ENCODE measurements at places on chromosomes 12 and 14.

- peak; percentile 72 for DNase-seq
Observed at GRCh38 chr12:11697670-11698387, 48.4 kb downstream of the ETV6 start.

DNA sequence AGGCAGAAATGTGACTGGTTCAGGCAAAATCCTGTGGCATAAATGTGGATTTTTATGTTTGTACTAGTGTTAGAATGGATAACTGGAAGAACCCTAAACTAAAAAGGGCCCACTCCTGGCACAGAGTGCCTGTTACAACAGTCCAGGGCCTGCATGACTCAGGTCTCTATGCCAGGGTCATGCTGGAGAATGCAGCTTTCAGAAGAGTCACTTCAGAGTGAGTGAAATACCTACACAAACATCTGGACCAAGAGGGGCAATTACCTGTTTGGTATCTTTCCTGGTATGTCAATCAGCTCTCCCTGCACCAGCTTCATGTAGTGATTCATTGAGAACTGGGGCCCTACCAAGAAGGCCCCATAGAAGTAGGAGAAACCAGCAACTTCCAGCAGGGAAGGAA lies 10.0 kb downstream of the EMG1 start:
- DNase-seq, result no peak

GRCh38 chr12:23757541-23757962 lies 191.9 kb downstream of the SOX5 start:
- DNase-seq, result no peak

DNA sequence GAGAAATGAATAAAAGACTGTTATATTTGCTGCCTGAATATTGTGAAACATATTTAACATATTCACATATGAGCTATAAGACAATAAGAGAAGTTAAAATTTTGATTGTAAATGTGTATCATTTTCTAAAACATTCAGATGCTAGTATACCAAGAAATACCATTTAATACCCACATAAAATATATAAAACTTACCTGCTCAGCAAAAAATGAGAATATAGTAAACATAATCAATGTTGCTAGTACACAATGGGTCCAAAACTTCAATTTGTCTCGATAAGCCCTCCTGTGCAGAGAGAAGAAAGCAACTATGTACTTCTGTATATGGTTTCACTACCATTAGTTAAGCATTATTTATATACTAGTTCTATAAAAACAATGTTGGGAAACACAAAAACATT lies 9.6 kb upstream of the SYCP3 start:
- no peak for DNase-seq

DNA sequence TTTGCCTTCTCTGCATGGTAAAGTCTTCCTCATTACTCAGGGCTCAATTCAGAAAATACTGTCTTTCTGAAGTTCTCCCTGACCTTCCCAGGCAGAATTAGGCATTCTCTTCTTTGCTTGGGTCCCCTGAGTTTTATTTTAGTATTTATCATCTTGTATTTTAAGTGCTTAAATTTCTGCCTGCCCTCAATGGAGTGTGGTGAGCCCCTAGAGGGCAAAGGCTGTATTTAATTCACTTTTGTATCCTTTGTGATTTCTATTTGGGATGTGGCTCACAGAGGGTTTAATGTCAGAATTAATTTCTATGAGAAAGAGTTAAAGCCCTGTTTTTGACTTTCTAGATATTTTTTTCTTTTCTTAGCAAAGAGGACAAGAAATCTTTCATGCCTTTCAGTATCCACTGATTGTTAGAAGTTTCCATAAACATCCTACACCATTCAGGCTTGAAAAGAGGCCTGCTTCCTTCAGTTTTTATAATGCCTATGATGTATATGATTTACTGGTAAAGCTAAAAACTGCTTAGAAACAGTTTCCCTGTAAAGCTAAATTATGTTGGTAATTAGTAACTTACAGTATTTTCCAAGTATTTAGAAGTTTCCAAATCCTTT lies 55.6 kb upstream of the PTPRB start:
- peak; percentile 4 for DNase-seq

DNA sequence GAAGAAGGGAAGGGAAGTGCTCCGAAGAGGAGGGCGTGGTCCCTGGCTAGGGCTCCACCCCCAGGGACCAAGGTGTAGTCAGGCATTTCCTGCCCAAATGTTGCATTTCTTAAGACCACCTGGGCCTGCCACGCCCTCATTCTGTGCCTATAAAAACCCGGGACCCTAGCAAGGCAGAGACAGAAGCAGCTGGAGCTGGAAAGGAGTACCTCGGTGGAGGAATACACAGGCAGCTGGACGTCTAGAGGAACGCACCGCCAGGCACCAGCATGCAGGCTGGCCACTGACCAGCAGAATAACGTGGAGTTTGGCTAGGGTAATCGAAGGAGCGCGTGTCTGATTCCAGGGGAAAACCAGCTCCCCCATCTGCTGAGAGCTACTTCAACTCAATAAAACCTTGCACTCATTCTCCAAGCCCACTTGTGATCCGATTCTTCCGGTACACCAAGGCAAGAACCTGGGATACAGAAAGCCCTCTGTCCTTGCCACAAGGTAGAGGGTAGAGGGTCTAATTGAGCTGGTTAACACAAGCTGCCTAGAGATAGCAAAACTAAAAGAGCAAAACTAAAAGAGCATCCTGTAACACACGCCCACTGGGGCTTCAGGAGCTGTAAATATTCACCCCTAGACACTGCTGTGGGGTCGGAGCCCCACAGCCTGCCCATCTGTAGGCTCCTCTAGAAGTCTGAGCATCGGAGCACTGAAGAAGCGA lies 21.0 kb downstream of the CFL2 start:
- peak; percentile 10 for DNase-seq

- no peak for DNase-seq
Observed at GRCh38 chr12:121980191-121980891, 41.3 kb upstream of the BCL7A start.

GRCh38 chr14:20982646-20983369 lies 7.0 kb upstream of the METTL17 start:
- no peak for DNase-seq

DNA sequence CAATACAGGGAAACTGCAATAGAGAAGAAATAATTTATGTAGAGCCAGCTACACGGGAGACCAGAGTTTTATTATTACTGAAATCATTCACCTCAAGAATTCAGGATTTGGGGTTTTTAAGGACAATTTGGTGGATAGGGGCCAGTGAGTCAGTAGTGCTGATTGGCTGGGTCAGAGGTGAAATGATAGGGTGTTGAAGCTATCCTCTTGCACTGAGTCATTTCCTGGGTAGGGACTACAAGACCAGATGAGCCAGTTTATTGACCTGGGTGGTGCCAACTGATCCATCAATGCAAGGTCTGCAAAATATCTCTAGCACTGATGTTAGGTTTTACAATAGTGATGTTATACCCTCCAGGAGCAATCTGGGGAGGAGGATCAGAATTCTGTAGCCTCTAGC lies 486.3 kb downstream of the LRIG3 start:
- no peak for DNase-seq
